Stimulated activated CD4-positive, alpha-beta T cell treated with anti-CD3 and anti-CD28 coated beads, Interleukin-1b, Interleukin-23, amount 100 ng/mL, for 1 hour (primary cell): ENCODE measurements at places on chromosomes 1 and 21.

GRCh38 chr1:240998441-240999015 lies 358.5 kb downstream of the RGS7 start:
- no peak for DNase-seq

- no peak for DNase-seq
Measured at GRCh38 chr1:65476327-65476726, 55.9 kb downstream of the LEPR start.

DNA sequence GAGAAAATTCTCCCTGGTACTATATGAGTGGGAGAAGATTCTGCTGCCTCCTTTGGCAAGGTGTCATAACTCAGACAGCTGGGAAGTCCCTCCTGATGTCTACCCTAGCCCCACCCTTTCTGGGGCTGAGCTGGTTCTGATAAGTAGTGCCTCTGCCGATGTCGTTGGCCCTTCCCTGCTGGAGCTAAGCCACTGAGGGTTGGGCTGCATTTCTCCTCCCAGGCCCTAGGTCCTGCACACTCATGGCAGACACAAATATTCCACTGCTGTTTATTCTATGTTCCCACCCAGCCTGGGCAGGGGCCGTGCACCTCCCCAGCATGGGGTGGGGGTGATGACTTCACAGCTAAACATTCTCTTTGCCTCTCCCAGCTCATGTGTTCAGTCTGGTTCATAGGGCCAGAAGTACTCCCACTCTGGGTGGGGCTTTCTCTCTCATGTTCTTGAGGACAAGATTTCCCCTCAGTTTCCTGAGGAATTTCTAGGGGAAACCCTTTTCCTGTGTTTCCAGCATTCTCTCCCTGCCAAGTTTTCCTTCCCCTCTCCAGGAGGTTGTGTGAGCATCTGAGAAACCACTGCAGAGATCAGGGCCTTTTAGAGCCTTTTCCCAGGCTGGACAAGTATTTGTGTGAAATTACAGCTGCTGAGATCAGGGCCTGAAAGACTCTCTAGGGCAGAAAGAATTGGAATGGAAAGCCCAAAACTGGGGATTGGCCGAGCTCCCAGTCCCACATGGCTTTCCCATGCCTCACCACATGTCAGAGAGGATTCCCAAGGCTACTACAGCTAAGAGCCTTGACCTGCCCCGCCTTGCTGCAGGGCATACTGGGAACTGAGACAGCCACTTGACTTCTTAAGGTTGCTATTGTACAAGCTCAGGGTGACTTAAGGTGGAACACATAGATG lies 66.2 kb downstream of the ATP2B4 start:
- DNase-seq: no peak

DNA sequence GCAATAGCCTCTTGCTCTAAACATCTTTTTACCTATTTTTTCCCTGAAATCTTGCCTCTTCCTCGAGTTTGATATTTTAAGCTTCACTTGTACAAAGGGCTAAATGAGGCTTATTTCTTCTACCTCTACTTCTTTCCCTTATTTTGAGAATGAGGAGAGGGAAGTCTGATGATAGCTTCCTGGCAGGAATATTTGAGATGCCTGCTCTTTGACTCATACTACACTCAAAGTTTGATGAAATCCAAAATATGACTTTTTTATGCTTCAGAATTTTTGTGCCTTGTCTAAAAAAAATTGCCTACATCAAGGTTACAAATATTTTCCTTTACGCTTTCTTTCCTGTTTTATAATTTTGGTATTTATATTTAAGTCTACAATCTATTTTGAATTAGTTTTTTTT lies 624.4 kb upstream of the PLXNA2 start:
- no peak for DNase-seq

GRCh38 chr1:27868556-27868931 lies 3.8 kb upstream of the THEMIS2 start:
- no peak for DNase-seq

GRCh38 chr1:208054485-208054884 lies 143.6 kb upstream of the CD34 start:
- no peak for DNase-seq

GRCh38 chr21:45867671-45868081 lies 113.9 kb upstream of the COL6A1 start:
- DNase-seq: no peak

DNA sequence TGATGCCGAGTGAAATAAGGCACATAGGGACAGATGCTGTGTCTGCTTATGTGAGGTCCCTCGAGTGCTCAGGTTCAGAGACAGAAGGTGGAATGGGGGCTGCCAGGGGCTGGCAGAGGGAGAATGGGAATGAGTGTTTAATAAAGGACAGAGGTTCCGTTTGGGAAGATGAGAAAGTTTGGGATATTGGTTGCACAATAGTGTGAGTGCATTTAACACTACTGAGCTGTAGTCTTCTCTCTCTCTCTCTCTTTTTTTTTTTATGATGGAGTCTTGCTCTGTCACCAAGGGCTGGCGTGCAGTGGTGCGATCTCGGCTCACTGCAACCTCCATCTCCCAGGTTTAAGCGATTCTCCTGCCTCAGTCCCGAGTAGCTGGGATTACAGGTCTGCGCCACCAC lies 44.9 kb downstream of the TRAPPC10 start:
- DNase-seq: no peak

- no peak for DNase-seq
Measured at GRCh38 chr1:194795917-194796593, 1609.6 kb upstream of the B3GALT2 start.

DNA sequence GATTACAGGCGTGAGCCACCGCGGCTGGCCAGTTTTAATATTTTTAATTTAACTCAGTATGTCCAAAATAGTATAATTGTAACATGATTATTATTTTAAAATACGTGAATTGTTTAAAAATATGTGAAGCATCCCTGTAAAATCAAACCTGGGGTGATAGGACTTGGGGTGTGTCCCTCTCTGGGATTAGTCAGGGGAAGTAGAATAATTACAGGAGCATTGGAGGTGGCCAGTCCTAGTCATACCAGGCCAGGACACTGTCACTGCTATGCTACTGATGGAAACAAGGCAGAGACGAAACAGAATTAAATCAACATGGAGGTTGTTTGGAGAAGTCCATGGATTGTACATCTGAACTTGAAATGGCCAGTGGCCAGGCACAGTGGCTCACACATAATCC lies 16.8 kb downstream of the SZRD1 start:
- no peak for DNase-seq

GRCh38 chr1:245288796-245289195 lies 134.0 kb downstream of the KIF26B start:
- DNase-seq: no peak

- no peak for DNase-seq
Measured at GRCh38 chr1:150537732-150538684, 11.2 kb upstream of the ADAMTSL4 start.

DNA sequence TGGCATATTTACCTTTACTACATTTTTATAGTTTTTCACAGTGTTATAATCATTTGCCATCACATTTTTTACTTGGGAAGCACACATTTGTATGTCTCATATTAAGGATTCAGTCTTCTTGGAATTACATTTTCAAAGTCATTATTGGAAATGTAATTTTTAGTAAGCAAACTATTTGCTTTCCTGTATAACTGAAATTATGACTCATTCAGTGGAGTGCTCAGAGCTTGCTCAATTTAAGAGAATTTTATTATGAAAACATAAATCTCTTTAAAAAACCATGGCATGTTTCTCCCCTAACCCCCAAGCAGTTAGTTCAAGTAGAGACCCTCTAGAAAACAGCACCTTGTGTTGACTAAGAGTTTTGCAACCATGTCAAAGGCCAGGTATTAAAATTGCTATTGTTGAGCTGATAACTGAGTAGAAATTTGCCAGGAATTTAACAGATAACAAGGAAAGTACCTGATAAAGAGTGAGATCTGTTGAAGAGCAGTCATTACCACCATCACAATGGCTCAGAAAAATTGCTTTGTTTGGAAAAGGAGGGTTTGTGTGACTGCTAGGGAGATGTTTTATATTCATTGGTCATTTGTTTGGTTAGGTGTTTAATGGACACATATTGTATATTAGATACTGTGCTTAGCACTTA lies 105.9 kb downstream of the KCNK2 start:
- no peak for DNase-seq

DNA sequence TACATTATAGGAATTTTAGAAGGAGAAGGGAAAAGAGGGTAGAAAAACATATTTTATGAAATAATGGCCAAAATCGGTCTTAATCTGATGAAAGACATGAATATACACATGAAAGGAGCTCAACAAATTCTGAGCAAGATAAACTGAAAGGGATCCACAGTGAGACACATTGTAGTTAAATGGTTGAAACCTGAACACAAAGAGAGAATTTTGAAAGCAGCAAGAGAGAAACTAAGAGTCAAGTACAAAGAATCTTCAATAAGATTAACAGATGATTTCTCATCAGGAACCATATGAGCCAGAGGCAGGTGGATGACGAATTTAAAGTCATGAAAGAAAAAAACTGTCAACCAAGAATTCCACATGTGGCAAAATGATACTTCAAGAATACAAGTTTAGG lies 15.8 kb upstream of the MTR start:
- no peak for DNase-seq

GRCh38 chr1:245232931-245233330 lies 78.1 kb downstream of the KIF26B start:
- no peak for DNase-seq

DNA sequence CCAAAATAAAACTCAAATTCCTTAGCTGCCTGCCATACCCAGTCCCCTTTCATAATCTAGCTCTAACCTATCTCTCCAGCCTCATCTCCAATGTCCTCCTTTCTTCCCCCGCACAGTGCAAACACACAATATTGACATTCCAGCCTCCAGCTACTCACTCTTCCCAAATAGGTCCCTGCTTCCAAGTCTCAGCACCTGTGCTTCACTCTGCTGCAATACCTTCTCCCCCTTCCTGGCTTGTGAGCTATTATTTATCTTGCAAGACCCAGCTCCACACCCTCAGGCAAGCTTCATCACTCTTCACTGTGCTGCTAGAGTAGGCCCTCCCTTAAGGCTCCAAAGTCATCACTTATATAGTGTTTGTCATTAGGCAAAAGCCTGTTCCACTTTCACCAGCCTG lies 9.7 kb downstream of the PLPP3 start:
- no peak for DNase-seq

GRCh38 chr1:207455183-207455754 lies 1.1 kb downstream of the CR2 start:
- DNase-seq: no peak

- no peak for DNase-seq
Measured at GRCh38 chr1:55823541-55824250, 608.5 kb upstream of the USP24 start.

- no peak for DNase-seq
Measured at GRCh38 chr1:230744382-230744781, 2.8 kb upstream of the CAPN9 start.

GRCh38 chr1:35524106-35524505 lies 33.1 kb downstream of the KIAA0319L start:
- no peak for DNase-seq

GRCh38 chr1:99370476-99370875 lies 106.2 kb downstream of the PLPPR4 start:
- no peak for DNase-seq

DNA sequence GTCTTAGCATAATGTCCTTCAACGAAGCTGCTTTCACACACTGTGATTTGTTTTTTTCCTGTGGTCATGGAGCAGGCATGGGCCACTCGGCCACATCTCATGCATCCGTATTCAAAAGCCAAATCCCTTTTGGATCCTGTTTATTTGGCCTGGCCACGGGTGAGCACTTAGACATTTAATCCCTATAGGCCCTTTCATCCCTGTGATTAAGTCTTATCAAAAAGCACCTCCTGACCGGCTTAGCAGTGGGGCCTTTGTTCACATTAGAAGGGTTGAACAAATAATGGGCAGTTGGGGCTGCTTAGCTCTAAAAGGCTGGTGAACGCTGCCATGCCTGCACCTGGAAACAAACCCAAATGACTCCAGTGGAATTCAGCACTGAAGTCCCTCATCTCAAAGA lies 2.0 kb downstream of the KCNE2 start:
- no peak for DNase-seq

- DNase-seq: no peak
Measured at GRCh38 chr1:80639777-80640533, 1160.8 kb upstream of the ADGRL2 start.

GRCh38 chr1:15413563-15414444 lies 4.1 kb downstream of the EFHD2 start:
- no peak for DNase-seq

- no peak for DNase-seq
Measured at GRCh38 chr1:65497256-65497830, 76.9 kb downstream of the LEPR start.

- no peak for DNase-seq
Measured at GRCh38 chr1:103259982-103260381, 151.7 kb upstream of the COL11A1 start.

GRCh38 chr1:153934746-153935145 lies 11.8 kb downstream of the DENND4B start:
- DNase-seq: no peak

DNA sequence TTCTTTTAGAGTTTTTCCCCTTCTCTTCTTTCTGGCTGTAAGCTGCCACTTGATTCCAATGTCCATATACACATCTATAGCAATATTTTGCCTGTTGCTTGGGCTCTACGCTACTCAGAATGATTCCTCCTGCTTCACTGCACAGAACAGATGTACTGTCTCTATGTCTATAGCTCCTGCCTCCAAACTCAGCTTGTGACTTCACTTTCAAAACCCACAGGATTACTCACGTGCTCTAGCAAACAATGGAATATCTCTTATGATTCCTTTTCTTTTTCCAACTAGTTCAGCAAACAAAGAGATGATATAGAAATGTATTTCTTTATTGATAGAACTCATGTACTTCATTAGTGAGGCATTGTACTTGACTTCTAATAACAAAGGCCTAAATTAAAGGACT lies 80.5 kb upstream of the SOX13 start:
- no peak for DNase-seq

- DNase-seq: no peak
Measured at GRCh38 chr1:230509281-230509977, 83.3 kb upstream of the PGBD5 start.

DNA sequence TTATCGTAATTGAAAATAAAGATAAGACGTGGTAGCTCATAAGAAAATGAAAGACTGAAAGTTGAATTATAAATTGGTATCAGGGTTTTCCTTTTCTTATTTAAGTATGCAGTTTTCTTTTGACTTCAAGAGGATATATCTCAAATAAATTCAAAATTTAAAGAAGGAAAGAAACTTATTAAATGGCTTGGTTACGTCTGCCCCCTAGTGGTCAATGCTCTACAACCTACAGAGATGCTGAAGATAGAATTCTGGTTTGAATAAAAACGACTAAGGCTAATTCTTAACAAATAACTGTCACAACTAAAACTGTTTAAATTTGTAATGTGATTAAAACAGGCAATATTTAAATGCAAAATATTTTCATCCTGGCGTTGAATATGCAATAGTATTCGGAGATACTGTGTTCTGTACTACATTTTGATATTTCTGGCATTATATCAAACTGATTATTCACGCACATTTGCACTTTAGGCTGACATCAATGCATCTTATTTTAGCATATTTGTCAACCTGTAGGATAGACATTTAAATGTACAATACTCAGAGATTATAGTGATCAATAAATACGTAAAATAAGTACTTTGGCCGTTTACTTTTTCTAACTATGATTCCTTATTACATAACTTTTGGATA lies 26.8 kb downstream of the IFI44 start:
- peak; percentile 29 for DNase-seq

GRCh38 chr1:46983166-46983829 lies 40.2 kb upstream of the CYP4X1 start:
- no peak for DNase-seq

GRCh38 chr1:240245629-240246020 lies 153.9 kb downstream of the FMN2 start:
- no peak for DNase-seq

GRCh38 chr1:47334765-47335435 lies 1.3 kb downstream of the CMPK1 start:
- DNase-seq: no peak
